Fibroblast of skin of scalp (primary cell): ENCODE measurements at places on chromosomes 2 and 18.

GRCh38 chr2:197238043-197238365 is 72.6 kb downstream of the ANKRD44 start:
- no peak for DNase-seq

- DNase-seq = peak; percentile 54
Observed at GRCh38 chr2:194826241-194826640, 830.8 kb upstream of the SLC39A10 start.

- no peak for DNase-seq
Observed at GRCh38 chr2:16037808-16038457, 97.6 kb downstream of the MYCN start.

- no peak for DNase-seq
Observed at GRCh38 chr2:39625927-39626270, 39.8 kb upstream of the TMEM178A start.

DNA sequence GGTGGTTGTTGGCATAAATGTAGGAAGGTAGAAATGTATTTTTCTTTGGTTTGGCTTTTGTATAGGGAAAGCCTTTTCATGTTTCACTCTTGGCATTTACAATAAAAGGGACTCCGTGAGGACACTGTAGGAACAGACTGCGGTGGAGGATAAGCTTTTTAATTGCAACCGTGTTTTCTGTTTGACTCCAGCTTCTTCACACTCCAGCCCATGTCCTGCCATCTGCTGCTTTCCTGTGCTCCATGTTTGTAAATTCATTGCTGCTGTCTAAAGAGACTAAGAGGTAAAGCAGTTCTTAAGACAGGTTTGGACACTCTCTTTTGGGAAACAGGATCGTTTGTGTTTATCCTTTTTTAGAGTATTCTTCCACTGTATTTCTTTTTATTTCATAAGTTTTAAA is 33.3 kb downstream of the WDR75 start:
- no peak for DNase-seq

GRCh38 chr2:122203523-122203922 is 448.1 kb downstream of the TSN start:
- peak; percentile 86 for DNase-seq

GRCh38 chr18:44988821-44989587 is 308.3 kb downstream of the SETBP1 start:
- DNase-seq = peak; percentile 57

- DNase-seq = no peak
Observed at GRCh38 chr2:140269000-140269399, 1488.8 kb upstream of the NXPH2 start.

DNA sequence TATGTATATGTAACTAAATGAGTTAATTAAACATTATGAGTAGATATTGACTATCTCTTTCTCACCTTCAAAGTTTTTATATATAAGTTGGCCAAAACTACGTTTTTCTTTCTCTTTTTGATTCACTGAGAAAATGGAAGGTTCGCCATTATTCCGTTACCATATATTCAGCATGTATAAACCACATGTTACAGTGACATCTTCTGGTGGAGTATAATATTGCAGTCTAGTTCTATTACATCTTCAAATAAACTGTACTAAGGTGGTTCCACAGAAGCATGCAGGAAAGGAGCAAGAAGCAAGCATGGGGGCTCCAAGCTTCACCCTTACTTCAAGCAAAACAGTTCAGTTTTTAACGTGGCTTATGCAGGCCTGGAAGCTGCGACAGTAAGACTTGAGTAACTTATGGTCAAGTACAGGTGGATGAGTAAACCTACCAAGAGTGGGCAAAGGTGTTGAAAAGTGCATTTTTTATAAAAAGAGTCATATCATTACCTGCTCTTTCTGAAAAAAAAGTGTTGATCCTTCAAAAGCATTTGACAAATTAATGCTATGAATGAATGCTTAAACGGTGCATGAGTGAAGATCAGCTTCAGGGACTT is 129.8 kb upstream of the RAB6C start:
- peak; percentile 76 for DNase-seq

GRCh38 chr2:228613133-228613850 is 431.8 kb upstream of the SPHKAP start:
- peak; percentile 56 for DNase-seq

DNA sequence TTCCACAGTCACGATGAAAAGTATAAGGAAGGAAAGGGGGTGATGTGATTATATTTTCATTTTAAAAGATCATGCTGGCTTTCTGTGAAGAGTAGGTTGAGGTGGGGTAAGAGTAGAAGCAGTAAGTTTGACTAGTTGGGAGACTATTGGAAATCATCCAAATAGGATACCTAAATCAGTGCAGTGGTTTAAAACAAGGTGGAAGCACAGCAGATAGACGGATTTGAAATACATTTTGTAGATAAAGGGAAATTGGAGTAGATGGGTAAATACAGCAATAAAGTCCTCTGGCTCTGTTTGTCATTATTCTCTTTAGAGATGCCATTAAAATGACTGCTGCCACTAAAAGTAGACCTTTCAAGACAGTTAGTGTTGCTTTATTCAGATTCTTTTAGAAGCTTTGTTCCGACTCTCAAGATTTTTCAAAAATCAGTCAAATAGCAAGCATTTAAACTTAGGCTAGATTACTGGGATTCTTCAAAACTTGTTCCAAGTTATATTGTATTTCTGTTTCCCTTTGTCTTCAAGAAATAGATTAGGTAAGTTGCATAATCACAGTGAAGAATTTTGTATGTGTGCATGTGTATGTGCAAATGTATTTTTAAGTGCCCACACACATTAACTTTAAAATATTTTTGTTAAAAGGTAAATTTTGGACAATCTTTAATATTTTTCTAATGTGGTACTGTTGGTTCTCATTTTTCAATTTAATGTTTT is 61.7 kb upstream of the DTNA start:
- no peak for DNase-seq

DNA sequence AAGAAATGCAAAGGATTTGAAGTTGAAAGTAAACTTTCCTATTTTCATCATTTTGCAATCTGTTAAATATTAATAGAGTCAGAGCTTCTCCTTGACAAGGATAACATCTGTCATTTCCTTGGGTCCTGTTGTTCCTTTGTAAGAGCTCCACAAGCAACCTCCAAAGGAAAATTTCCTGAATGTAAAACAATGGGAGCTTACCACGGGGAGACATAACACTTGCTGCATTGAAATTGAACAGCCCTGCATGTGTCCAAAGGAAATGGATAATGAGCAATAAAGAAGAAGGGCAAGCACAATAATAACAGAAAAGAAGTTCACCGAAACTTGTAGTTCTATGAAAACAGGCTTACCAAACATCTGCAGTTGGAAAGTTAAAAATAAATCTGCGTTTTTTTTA is 42.0 kb upstream of the SCG2 start:
- DNase-seq = no peak

GRCh38 chr2:223032187-223033142 is 19.5 kb upstream of the KCNE4 start:
- peak; percentile 75 for DNase-seq

- DNase-seq = peak; percentile 76
Observed at GRCh38 chr18:49048396-49049020, 97.7 kb upstream of the SMAD7 start.

GRCh38 chr2:158009399-158009798 is 92.3 kb upstream of the UPP2 start:
- DNase-seq = no peak

- DNase-seq = peak; percentile 91
Observed at GRCh38 chr2:109242654-109243331, 113.8 kb downstream of the SH3RF3 start.
